ENCODE measurements at places on chromosomes 4 and X.

GRCh38 chr4:138983690-138984089, 31.9 kb upstream of the NOCT start:
- DNase-seq = no peak

DNA sequence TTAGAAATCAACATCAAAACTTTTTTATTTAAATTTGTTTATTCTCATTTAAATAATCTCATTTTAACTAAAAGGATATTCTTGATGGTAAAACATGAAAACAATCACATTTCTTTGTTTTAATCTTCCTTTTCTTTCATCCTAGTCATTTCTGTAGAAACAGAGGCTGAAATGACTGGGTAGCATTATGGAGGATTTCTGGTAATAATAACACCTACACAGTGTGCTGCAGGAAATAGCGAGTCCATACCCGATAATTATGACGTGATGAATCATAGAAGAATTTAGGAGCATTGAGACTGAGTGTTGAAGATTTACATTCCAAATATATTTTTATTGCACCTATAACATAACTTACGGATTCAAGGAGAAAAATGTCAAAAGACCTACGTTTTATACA, 31.4 kb upstream of the BBS12 start:
- DNase-seq = no peak

GRCh38 chr4:38236003-38236402, 275.8 kb downstream of the PTTG2 start:
- DNase-seq = no peak

DNA sequence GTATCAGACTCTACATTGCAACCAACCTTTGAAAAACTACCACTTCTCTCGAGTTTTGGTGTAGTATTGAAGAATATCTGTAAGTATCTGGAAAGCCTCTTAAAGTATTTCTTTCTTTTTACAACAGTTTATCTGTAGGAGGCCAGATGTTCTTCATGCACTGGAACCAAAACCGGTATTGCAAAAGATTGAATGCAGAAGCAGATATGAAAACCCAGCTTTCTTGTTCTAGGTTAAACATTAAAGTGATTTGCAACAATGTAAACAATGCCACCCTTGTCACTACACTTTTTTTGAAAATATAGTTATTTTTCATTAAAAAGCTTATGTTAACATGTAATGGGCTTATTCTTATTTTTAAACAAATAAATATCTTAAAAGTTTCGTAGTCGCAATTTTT, 27.2 kb downstream of the PLS3 start:
- no peak for DNase-seq

DNA sequence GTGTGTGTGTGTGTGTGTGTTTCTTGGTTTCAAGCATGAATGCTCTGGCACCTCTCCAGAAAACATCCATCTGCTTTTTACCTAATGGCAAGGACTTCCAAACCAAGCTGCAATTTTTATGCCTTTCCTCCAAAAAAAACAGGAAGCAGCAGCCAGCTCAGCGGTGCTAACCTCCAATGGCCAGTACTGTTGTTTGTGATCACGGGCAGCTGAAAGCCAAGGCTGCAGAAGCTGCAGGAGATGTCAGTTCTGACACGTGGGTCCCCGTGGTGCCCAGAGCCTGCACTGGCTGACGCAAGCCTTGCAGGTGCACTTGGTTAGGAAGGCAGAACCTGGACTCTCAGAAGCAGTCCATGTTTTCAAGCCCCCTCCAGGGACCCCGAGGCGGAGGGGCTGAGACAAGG, 313.6 kb upstream of the DDX53 start:
- no peak for DNase-seq

DNA sequence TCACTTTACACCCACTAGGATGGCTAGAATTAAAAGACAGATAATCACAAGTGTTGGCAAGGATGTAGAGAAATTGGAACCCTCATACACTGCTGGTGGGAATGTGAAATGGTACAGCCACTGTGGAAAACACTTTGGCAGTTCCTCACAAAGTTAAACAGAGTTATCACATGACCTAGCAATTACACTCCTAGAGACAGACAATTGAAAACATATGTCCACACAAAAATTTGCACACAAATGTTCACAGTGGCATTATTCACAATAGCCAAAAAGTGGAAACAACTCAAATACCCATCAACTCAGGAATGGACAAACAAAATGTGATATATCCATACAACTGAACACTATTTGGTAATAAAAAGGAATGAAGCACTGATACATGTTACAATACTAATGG, 5.7 kb downstream of the ZNF280C start:
- DNase-seq = no peak

DNA sequence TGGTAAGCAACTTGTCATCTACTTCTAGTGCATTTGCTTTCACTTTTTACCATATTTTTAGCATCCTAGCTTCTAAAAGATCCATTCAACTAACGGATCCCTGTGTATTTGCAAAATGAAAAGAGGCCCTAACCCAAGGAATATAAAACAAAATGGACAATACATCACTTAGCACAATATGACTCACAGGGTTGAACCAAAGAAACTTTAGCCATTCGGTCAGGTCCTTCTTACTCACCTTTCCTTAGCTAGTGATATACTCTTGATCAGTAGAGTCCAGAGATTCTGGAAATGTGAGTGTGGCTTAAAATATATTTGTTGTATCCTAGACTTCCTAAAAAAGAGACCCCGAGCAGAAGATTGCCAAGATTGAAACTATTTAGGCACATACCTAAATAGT, 19.5 kb downstream of the TMPRSS11E start:
- DNase-seq = no peak

- no peak for DNase-seq
Measured at GRCh38 chr4:102525097-102525496, 23.9 kb downstream of the NFKB1 start.

- DNase-seq = no peak
Measured at GRCh38 chrX:6384371-6384770, 150.5 kb downstream of the VCX3A start.

GRCh38 chr4:56466910-56467283, 520 bp upstream of the SRP72 start:
- DNase-seq = no peak

DNA sequence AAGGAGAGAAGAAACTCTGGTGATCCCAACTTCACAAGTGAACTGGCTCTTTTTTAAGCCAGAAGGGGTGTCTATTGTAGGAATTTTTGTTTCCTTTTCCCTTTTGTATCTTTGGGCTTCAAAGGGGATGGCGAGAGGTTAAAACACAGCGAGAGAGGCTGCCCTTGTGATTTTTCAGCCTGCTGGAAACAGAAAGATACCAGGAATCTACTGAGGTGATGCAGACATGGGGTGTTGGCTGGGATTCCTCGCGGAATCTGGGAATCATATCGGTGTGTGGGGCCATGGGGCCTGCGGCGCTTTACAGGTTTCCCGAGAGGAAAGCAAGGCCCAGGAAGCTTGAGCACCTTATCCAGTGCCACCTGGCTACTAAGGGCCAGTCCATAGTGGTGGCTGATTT, 99.4 kb upstream of the STX18 start:
- no peak for DNase-seq

- peak; percentile 10 for DNase-seq
Measured at GRCh38 chr4:6582889-6583490, 8.0 kb downstream of the MAN2B2 start.

DNA sequence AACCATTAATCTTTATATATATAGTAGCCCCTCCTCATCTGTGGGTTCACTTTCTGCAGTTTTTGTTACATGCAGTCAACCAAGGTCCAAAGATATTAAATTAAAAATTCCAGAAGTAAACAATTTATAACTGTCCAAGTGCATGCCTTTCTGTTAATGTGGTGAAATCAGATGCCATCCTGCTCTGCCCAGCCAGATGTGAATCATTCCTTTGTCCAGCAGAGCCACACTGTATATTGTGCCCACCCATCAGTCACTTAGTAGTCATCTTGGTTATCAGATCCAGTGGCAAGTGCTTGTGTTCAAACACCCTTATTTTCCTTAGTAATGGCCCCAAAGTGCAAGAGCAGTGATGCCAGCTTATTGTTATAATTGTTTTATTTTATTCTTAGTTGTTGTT, 17.2 kb upstream of the PRDM5 start:
- no peak for DNase-seq

DNA sequence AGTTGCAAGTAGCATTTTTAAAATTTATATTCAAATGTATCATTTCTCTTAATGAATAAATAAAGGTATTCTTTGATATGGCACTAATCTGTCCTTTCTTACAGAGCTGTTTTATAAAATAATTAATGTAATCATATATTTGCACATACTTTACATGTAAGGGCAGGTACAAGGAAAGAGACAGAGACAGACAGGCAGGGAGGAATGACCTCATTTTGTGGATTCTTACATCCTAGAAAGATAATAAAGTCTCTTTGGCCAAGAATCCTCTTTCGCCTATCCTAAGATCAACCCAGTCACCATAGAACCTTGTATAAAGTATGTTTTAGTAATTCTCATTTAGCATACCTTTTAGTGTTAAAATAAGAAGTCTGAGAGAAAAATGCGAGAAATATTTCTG, 98.5 kb upstream of the CTSO start:
- DNase-seq = no peak

- no peak for DNase-seq
Measured at GRCh38 chrX:7131621-7132020, 15.9 kb upstream of the STS start.

- DNase-seq = no peak
Measured at GRCh38 chr4:84837751-84838150, 128.7 kb downstream of the WDFY3 start.

GRCh38 chrX:133215747-133216146, 2.4 kb downstream of the TFDP3 start:
- no peak for DNase-seq

GRCh38 chrX:31547416-31547815, 475.6 kb upstream of the FTHL17 start:
- no peak for DNase-seq

DNA sequence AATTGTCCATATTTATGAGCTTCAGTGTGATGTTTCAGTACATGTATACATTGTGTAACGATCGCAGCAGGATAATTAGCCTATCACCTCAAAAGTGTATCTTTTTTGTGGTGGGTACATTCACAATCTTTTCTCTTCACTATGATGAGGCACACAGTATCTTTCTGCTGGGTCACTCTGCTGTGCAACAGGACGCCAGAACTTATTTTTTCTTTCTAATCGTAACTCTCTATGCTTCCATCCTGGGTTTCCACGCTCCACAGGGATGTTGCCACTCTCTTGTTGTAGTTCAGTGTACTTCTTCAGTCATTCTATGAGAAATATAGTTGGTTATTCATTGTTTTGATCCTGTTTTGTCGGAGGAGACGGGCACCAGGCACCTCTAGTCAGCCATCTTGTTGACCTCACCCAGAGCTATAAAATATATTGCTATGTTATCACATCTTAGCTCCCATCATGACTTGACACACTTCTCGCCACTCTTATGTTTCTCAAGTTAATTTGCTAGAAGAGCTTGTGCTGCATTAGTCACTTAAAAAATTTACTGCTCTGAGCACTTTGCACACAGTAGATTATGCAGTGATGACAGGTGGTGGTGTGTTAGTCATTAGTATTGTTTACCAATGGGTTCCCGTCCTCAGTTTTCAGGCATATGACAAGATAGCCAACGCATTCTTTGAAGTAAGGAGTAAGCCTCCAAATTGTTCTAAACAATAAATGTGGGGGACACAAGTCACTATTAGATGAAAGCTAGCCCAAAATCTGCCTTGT, 1002.7 kb upstream of the PCDH7 start:
- no peak for DNase-seq

DNA sequence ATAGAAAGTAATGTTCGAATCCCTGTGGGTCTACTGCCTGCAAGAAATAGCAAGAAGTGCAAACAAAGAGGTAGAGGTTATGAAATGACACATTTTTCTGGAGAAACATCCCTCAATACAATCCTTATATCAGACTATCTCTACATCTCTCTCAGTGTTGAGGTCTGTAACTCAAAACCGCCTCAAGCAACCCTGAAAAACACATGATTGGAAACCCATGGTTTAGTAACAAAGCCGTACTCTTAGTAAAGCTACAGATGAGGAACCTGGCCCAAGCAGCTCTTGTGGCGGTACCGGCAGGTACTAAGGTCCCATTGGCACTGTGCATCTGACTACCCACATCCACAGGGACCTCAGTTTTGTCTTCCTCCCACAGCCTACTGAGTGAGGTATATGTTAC, 53.9 kb downstream of the IRF2 start:
- DNase-seq = peak; percentile 20

DNA sequence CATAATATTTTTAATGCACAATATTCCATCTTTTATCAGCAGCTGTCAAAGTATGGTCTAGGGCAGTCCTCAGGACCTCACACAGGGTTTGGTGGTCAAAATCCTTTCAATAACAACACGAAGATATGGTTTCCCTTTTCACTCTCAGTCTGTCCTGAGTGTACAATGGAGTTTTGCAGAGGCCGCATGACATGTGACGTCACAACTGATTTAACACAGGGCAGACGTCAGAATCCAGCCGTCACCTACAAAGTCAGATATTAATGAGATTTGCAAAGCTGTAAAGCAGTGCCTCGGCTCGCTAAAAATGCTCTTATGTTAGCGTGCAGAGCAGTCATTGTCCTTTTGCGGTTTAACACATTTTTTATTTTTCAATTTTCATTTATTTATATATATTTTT, 12.5 kb downstream of the ABLIM2 start:
- DNase-seq = no peak

GRCh38 chrX:14697451-14697850, 168.1 kb downstream of the GLRA2 start:
- DNase-seq = no peak

GRCh38 chr4:101274888-101275752, 72.2 kb downstream of the PPP3CA start:
- DNase-seq = no peak

DNA sequence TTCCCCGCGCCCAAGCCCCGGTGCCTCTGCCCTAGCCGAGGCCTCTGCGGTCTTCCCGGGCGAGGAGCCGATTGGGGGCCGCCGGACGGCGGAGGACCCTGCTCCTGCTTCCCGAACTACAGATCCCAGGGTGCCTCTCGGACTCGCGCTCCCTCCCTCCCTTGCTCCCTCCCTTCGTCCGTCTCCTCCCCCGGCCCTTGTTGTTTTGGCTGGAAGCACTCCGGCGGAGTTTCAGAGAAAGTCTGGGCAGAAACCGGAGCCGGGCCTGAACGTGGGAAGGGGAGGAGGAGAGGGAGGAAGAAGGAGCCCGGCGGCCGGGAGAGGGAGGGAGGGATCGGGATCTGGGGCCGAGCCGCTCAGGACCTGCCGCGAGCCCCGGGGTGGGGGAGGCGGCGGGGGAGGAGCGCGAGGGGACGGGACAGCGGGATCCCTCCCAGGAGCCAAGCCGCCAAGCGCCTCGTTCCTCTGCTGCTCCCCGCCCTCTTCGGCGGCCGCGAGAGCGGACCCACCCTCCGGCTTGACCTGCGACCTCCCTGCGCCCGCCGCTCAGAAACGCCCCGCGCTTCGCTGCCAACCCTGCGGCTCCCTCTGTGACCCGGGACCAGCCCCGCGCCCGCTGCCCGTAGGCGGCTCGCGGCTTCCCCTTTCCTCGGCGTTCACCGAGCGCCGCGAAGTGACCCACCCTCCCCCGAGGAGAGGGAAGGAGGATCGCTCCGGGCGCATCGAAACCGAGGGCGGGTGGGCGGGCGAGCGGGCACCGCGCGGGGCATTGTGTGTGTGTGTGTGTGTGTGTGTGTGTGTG, 496 bp upstream of the GAB1 start:
- no peak for DNase-seq

GRCh38 chr4:122712782-122713181, 19.7 kb upstream of the BBS12 start:
- no peak for DNase-seq
